Esophagus mucosa (tissue), 1 donor: ENCODE measurements at places on chromosomes 11 and 22.

- ATAC-seq, result no peak
These were observed 69.5 kb upstream of the ATXN10 start for GRCh38 chr22:45602004-45602733.

DNA sequence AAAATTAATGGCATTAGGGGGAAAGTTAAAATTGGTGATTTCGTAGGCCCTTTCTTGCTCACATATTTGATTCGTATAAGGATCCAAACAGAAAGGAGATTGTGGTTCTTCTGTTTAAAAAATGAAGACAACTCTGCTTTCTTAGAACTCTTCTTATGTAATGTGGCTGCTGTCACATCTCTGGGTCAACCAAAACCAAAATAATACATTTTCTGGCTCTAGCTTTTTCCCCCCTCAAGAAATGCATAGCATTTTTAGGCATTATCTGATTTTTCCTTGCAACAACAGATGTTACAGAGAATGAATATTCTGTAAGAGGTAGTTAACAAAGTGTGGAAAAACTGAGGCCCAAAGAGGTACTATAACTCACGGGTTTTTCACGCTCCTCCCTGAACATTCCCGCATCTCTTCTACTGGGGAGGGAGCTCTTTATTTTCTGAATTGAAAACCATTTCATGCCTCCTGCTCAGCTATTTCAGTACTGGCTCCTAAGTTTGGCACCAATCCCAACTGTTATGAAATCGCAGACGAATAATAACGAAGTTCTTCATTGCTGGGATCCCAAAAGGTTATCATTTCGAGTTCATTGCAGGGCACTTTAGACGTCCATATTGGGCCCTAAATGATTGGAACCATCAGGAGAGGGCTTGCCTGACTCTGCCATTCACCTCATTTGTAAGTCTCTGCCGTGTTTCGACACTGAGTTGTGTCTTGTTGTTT lies 17.1 kb downstream of the GRAP2 start:
- no peak for ATAC-seq

DNA sequence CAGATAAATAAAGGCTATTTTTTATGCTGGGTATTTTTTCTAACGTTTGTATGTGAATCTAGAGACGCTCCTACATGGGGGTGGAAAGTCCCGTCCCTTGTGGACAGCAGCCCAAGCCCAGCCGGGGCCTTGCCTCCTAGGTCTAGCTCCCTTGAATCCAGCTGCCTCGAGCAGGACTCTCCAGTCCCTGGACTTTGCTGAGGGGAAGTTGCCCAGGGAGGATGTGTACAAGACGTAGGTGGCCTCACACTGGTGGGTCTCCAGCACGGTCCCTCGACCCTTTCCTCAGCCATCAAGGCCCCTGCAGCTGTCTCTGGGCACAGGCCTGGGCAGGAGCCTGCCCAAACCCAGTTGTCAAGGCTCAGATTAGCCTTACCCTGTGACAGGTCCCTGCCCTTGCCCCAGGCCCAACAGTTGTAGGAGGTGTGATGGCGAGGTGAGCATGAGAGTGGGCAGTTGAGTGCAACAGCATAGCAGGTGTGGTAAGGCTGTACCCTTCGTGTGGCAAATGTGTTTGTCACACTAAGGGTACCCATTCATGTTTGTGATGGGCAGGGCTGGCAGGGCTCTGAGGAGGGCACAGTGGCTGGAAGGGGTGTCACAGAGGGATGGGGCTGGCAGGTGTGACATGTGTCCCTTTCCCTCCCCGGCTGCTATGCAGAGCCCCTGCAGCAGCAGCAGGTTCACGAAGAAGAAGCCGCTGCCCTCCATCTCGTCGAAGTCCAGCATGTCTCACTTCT lies 3.4 kb downstream of the CCDC116 start:
- ATAC-seq, result no peak

DNA sequence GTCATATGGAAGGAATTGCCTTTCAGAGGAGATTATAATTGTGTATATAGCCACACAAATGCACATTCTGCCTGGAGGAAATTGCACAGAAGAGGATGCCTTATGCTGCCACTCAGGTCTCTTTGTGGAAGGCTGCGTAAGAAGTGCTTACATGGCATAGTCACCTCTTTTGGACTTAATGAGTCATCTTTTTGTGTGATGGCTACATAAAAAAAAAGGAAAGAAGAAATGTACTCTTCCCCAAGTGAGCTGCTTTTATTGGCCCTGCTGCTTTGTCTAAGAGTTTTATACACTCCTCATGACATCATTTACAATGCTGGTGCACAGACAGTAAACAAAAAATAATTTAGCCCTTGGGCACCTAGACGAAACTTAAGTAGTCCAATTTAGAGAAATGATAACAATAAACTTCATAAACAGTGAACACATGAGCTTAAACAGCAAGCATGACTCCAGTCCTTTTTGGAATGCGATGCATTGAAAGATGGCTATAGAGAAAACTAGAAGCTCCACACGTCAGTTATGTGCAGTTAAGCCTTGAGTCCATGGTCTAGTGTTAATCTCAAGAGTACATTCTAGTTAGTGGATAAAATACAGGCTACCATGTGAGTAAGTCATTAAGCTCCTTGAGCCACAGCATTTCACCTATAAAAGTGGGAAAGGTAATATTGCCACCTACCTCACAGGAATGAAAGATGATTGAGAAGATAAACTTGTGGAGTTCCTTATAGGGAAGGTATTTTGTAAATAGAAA lies 12.0 kb downstream of the CSTPP1 start:
- peak; percentile 93 for ATAC-seq

GRCh38 chr22:49334449-49334789 lies 493.3 kb downstream of the BRD1 start:
- ATAC-seq, result no peak

DNA sequence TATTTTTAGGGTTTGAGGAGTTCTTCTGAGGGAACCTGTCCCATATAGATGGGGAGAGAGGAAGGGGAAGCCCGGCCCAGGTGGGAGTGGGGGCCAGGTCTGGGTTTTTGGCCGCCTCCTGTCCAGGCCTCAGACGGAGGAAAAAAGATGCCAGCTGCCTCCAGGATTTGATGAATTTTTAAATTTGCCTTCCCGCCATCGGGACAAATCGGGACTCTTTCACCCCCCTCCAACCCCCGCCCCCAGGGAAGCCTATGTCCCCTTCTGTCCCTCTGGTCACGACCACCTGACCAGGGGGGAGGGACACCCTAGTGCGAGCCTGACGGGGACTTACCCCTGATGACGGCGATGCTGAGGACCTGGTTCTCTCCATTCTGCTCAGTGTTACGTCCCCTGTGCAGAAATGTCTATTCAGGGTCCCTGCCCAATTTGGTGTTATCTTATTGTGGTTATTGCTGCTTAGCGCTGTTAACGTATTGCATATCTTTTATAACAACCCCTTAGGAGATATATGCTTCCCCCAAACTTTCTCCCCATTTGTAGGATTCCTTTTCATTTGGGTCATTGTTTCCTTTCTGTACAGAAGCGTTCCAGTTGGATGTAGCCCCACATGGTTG lies 115.9 kb upstream of the GRK3 start:
- ATAC-seq, result peak; percentile 28

GRCh38 chr22:16955081-16955480 lies 52.9 kb downstream of the GAB4 start:
- ATAC-seq, result no peak

- ATAC-seq, result no peak
These were observed 186.0 kb upstream of the ANO5 start for GRCh38 chr11:22006901-22007300.

- ATAC-seq, result peak; percentile 62
These were observed 46.3 kb upstream of the SYT13 start for GRCh38 chr11:45332276-45332934.

DNA sequence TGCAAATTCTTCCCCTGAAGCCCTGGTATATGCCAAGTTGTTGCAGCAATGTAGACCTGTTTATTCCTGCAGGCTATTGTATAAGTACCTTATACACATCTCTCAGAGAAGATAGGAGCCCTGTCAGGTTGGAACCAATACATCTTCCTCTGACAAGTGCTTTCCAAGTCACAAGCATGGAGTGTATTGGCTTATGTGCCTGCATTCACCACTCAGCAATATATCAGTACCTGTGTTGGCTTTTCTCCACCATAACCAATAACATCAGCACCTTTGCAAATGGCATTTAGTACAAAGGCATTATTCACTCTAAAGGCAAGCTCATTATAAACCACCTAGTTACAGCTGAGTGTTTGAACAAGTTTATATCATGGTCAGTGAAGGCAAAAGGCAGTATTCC lies 611.7 kb upstream of the CNTN5 start:
- no peak for ATAC-seq

- ATAC-seq, result no peak
These were observed 23.0 kb downstream of the AMPD3 start for GRCh38 chr11:10478066-10478465.

GRCh38 chr11:46391186-46391577 lies 394 bp downstream of the CHRM4 start:
- no peak for ATAC-seq

- ATAC-seq, result no peak
These were observed 48.7 kb downstream of the ME3 start for GRCh38 chr11:86623736-86624135.

DNA sequence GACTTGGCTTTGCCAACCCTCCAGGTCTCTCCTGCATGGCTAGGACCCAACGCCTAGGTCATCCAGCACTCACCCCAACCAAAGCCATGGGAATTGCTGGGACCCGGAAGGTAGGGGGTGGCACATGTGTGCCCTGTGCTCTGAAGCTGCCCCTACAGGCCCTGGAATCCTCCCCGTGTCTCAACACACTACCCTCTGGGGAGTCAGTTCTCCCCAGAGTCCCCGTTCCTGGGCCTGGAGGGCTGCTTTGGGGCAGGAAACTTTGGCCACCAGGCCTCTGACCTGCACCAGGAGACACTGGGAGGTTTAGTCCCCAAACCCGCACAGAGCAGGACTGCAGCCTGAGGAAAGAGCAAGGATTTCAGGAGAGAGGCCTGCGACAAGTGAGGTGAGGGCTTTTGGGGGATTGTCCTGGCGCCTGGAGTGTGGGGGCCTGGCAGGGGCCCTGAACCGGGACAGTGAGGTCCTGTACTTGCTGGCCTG lies 495 bp upstream of the IFITM1 start:
- ATAC-seq, result no peak

- no peak for ATAC-seq
These were observed 148.7 kb upstream of the ISX start for GRCh38 chr22:34917239-34917638.

DNA sequence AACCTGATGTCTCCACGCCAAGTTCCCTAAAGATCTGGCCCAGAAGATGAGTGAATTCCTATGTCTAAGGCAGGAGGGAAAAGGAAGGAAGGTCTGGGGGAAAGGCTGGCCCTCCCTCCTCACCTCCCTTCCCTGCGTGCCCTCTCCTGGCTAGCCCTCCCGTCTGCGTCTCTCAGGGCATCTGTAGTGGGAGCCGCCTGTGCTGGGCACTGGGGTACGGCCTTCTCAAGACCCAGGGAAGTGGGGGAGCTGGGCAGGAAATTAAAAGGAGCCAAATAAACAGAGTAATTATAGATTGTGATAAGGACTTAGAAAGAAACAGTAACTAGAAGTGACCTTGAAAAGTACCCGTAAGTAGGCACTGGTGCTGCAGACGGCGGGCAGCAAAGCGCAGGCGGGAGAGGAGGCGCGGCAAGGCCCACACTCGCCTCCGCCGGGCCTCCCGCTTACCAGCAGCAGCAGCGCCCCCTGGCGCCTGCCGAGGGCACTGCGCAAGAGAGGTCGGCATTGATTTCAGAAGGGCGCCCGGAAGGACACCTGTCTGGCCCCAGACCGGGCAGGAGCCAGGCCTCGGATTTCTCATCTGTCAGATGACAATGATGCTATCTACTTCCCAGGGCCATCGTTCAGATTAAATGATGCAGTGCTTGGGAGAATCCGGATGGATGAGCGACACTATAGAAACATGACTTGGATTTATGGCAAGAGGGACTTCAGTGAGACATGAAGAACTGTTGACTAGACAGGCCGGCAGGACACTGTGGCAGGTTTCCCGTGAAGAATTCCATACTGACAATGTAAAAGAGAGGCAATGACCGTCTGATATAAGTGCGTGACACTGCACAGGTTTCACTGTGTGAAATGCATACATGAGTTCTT lies 7.3 kb downstream of the KCNJ1 start:
- peak; percentile 67 for ATAC-seq
